Activated CD8-positive, alpha-beta memory T cell treated with anti-CD3 and anti-CD28 coated beads, Interleukin-2, amount 50 U/mL, for 48 hours (primary cell): ENCODE measurements at places on chromosomes 12 and 14.
A peak's percentile ranks its signal among the peaks of the same experiment; 100 is the strongest.

DNA sequence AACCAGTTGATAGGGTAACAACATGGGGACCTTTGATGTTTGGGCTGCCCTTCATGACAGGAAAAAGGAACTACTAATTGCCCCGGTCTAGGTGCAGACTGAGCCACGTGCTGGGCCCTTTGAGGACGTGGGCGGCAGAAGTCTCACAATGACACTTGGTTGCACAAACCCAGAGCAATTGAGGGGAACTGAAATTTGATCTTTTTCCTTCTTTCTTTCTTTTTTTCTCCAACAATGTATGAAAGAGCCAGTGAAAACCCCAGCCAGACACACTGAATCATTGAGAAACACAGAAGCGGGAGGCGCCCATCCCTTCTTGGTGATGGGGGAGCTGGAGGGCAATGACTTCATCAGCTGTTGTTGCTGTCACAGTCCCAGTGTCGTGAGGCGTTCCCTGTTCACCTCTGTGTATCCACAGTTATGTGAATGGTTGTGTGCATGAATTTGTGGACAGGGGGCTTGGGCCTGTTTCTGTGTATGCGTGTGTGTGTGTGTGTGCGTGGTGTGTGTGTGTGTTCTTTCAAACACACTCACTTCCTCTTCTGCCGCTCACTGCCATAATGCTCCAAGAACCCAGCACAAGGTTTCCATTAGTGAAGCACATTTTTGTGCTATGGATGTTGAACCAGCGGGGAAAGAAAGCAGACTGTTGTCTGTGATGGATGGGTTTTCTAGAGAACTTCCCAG, 137.5 kb upstream of the CCND2 start:
- DNase-seq, result peak; percentile 80

DNA sequence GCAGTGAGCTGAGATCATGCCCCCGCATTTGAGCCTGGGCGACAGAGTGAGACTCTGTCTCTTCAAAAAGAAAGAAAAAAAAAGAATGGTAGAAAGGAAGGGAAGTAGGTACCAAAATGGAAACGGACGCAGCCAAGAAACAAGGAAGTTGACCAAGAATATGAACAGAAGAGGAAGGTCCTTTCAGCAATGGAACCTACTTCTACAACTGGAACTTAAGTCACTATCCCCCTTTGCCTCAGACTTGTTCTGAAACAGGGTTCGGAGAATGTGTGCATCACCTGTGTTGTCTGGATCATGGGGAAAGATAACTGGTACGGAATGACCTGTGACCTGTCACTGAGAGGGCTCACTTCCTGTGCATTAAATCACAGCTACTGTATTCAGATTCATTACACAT, 43.9 kb upstream of the RNASE1 start:
- no peak for DNase-seq

- no peak for DNase-seq
These were observed 244.9 kb downstream of the C12orf50 start for GRCh38 chr12:87784350-87784749.

- no peak for DNase-seq
These were observed 60.4 kb downstream of the FOS start for GRCh38 chr14:75339059-75339458.

DNA sequence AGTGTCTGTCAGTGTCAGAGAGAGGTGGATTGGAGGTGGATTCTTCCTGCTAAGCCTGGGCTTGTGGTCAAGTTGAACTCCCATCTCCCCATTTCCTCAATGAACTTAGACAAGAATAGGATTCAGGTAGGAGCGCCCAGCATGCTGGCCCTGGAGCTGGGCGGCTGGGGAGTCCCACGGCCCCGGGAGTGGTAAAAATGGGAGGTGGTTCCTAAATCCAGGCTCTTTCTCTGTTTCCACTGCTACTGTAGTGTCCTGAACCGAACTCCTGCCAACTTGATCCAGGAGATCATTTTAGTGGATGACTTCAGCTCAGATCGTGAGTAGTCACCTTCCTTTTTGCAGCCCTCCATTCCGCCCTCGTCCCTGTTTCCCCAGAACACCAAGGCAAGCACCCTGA, 65.1 kb downstream of the GALNT16 start:
- peak; percentile 37 for DNase-seq
